PC-9 (cell line): ENCODE measurements at places on chromosomes 4 and X. TPM values are rescaled to one million over a fixed set of nuclear protein-coding genes. Genes with fewer than 3 reads are reported as not detected.

GRCh38 chr4:13893211-13893610 is 265.7 kb upstream of the BOD1L1 start:
- no peak for DNase-seq

DNA sequence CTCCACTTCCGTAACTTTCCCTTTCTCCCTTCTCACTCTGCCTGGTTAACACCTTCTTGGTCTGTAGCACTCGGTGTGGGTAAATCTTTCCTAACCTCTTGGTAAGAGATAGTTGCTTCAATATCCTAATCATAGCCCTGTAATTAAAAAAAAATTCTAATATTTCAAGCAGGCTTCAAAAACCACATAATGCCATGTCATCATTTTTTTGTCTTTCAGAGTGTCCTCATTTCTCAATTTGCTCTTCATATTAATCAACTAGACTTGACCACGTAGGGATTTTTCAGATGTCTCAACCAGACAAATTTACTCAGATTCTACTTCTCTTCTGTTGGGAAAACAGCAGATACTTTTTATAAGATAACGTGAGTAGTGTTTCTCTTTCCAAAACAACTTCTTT is 91.0 kb downstream of the FREM3 start:
- DNase-seq = no peak

- DNase-seq = no peak
Observed at GRCh38 chr4:82373486-82373815, 340 bp downstream of the HNRNPD start.

DNA sequence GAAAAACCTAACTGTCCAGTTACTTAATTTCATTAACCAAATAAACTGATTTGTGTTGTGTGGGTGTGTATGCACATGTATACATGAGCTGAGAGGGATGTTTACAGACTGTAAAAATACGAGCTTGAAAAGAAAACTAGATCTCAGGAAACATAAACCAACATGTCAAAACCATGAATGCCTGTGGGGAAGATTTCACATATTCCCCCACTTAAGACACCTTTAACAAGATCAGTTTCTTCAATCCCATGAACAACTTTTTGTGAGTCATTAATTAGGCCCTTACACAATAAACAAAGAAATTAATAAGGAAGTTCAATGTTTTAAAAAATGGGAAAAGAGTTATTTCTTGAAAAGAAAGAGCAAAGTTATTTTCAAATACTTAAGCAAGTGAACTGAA is 170.8 kb downstream of the ZNF674 start:
- no peak for DNase-seq

DNA sequence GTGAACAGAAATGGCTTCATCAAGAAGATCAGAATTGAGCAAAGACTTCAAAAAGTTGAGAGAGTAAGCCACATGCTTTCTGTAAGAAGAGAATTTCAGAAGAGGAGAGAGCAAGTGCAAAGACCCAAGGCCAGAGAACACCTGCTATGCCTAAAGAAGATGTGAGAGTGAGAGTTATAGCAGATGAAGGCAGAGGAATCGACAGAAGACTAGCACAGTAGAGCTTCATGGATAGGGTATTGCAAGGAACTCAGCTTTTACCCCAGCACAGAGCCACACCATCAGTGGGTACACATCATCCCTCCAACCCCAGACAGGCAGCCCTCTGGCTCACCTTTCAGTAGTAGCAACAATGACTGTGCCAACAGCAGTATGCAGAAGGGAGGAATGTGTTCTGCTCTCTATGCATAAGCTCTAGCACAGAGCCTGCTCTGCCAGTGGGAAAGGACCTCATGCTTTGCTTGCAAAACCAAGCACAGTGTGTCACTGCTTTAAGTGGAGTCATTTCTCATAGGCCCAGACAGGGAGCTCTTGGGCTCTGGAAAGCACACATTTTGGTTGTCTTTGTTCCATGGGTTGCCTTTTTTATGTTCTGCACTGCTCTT is 318.6 kb downstream of the NAF1 start:
- no peak for DNase-seq

Gene ARR3
- total RNA-seq = not detected in 2 replicates

DNA sequence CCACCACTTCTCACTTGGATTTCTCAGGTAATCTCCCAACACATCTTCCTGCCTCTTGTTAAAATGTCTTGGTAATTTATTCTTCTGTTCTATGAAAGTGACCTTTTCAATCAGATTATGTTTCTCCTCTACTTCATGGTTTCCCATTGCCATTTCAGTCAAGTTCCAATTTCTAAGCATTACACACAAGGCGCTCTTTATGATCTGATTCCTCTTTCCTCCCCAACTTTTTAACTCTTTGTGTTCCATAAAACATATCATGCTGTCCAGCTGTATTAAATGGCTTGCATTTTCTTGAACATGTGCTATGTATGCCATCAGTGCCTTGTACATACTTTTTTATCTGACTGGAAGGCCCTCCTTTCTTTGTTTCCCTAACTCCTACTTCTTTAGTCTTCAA is 13.1 kb upstream of the ART3 start:
- no peak for DNase-seq

- DNase-seq = peak; percentile 99
Observed at GRCh38 chr4:24657768-24658617, 73.6 kb upstream of the DHX15 start.

Gene FGFR3
- total RNA-seq = 8.2 and 10.6 TPM in 2 replicates
